ENCODE measurements at places on chromosomes 1 and 21.

- DNase-seq: no peak
These were observed 51.3 kb upstream of the CXADR start for GRCh38 chr21:17461582-17461981.

- no peak for DNase-seq
These were observed 1636.8 kb downstream of the AMY1C start for GRCh38 chr1:105386489-105386888.

DNA sequence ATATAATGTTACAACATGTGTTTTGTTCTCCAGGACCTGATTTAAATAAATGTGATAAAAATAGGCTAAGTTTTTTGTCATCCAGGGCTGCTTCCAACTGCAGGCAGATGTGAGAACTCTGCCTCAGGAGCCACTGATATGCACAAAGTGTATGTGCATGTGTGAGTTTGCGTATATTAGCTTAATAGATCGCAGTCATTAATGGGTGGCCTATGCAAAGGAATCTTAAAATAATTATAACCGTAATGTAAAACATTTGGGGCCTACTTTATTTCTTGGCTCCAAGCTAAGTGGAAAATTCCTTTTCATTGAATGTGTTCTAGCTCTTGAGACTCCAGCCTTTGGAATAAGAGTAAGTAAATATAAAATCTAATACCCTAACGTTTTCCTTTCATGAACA is 16.8 kb downstream of the DHX9 start:
- no peak for DNase-seq

DNA sequence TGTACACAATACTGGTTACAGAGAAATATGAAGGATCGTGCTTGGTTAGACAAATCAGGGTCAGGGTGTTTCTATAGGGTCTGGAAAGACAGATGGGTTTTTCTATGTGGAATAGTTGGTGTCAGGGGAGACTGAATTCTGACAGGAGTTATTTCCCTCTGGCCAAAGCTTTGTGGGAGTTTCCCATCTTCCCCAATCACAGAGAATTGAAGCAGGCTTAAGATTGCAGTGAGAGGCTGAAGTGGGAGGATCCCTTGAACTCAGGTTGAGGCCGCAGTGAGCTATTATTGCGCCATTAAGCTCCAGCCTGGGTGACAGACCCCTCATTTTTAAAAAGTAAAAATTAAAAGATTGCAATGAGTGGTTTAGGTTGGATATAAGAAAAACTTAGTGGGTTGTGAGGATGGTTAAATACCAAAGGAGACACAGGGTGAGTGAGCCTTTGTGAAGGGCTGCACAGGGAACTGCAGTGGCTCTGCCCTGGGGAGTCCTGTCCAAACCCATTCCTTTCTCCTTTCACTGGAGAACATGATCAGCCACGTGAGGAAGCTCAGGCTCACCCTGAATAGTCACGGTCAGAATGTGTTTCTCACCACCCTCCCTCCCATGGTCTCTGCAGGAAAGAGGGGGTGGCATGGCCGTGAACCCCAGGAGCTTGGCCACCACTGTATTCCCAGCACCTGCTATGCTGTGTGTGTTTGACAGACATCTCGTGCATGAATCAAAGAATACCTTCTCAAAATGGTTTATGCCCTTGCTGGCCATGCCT is 101.2 kb downstream of the INTS7 start:
- DNase-seq: no peak

- no peak for DNase-seq
These were observed 2.5 kb upstream of the ID3 start for GRCh38 chr1:23561813-23562100.

GRCh38 chr1:56169856-56170255 is 409.5 kb downstream of the PLPP3 start:
- DNase-seq: no peak

DNA sequence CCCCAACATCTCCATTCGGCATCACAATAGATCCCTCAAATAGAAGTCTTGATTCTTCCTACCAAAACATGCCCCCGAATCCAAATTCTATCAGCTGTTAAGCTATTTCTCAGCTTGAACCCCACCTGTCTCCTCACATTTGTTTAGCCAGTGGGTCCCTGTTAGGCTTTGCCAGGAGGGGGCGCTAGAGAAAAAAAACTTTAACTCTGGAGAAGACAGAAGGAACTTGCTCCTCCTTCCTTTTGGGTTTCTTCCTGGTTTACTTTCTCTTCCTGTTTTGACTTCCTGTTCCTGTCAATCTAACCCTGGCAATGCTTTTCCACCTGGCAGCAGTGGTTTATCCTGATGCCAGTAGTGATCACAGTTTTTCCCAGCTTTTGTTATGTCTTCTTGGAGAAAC is 95.6 kb upstream of the KCNK1 start:
- no peak for DNase-seq

- DNase-seq: peak; percentile 31
These were observed at the start of gene CDK18 for GRCh38 chr1:205504311-205505075. CDK18 (plus strand) TSS chr1:205504669; CDS start chr1:205523168, 18,499 bp downstream.

DNA sequence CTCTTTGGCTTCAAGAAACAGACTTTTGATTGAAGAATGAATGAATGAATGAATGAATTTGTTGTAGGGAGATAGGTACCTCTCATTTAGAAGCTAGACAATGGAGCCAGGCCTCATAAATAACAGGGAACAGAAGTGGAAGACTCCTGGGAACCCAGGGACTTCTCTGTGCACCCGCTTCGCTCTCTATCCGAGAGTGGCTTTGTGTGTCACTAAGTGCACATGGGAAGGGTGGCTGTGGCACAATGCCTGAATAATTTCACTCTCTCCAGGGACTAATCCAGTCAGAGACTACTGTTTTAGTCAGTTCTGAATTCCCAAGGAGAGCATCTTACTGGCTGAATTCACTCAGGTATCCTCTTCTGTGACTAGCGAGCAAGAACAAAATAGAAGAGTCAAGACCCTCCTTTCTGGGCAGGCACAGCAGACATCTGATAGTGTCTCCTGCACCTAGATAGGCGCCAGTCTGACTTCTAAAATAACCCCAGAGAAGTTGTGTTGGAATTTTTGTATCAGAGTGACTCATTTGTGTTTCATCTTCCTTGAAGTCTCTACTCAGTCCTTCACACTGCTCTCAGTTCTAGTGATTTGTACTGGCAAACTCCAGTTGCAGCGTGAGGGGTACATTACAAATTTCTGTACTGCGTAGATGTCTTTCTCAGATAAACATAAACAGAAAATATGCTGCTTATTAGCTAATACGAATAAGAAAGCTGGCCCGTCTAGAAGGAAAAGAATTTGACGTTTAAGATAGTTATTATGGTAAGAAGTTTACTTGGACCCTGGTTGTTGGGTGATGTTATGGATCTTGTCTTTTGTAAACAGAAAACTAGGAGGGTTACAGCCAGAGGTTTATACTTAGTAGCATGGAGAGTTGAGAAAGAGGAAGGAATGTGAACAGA is 34.0 kb downstream of the BACH1 start:
- no peak for DNase-seq

DNA sequence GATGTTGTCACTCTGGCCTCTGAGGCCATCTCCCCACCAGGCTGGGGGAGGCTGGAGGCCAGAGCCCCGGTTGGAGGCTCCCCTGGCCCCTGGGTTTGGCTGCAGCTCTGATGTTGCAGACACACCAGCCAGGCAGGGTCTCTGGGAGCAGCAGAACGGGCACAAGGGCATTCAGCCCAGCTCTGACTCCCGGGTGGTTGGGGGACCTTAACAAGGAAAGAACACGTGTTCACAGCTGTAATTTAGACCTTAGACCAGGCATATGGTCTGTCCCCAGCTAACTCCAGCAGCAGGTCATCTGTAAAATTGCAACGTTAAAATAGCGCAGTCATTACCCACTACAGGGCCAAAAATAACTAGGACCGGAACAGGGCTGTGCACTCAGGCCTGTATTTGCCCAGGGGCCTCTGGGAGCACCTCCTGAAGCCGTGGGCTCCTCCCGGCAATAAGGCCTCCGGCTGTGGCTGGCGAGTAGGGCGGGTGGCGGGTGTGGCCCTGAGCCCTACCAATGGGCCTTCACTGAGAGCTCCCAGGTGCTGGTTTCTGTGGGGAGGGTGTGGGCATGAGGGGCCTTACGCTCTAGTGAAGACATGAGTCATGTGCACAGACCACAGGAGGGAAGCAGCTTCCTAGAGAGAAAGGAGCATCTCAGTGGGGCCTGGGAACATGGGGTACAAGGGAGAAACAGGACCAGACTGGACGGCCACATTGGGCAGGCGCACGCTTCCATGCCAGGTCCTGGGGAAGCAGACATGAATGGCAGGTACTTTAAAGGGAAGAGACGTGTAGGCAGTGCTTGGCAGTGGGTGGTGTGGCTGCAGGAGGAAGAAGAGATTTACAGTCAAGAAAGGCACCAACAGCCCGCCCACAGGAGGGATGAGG is 6.1 kb downstream of the LDLRAP1 start:
- peak; percentile 71 for DNase-seq

- peak; percentile 35 for DNase-seq
These were observed 24.5 kb downstream of the CLIC6 start for GRCh38 chr21:34693192-34693810.

- no peak for DNase-seq
These were observed 33.1 kb downstream of the FOXO6 start for GRCh38 chr1:41394369-41394744.

DNA sequence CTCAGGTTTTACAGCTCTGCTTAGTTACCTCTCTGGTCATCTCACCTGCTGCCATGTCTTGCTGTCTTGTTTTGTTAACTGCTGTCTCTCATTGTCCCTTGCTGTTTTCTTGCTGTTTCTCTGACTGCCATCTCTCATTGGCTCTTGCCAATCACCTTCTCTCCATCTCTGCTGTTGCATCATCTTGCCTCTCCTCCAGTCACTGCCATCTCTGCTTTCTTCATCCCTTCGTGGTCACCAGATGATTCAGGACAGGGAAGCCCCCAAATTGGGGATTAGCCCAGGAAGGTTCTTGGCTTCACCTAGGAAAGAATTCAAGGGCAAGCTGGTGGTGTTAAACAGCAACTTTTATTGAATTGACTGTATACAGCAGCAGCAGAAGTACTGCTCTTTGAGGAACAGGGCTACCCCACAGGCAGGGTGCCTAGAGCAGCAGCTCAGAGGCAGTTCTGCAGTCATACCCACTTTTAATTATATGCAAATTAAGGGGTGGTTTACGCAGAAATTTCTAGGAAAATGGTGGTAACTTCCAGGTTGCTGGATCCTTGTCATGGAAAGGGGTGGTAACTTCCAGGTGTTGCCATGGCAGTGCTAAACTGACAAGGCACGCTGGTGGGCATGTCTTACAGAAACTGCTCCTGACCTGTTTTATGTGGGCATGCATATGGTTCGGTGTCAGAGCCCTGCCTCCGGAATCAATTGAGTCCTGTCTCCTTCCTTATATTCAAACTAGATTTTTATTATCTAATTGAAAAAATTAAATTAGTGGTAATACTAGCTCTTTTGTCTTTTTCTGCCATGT is 33.4 kb downstream of the SUCO start:
- no peak for DNase-seq

- DNase-seq: peak; percentile 56
These were observed 7.3 kb upstream of the UMODL1 start for GRCh38 chr21:42063571-42064521.

DNA sequence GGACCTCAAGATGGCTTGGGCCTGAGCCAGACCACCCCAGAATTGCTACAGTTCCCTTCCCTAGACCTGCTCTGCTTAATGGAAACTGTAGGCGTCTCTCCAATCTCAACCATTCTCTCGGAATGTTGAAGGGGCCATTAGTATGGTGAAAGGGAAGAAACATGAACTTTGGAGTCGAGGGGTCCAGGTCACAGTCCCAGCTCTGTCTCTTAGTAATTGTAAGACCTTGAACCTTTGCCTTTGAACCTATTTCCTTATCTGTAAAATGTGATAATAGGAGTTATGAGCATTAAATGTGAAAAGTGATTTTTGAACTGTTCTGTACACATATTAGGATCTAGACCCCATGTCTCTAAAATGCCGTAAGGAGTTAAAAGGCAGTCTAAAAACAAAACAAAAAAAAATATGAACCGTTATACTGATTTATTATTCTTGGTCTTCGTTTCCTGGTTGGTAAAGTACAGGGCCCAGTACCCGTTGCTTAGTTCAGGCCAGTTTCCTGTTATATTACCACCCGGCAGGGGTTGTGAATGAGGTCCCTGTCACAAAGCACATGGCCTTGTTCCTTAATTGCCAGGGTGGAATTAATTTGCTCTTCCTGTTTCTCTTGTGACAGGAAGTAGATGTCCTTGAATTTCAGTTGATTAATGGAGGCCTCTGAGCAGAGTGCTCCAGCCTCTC is 42.3 kb downstream of the TCEANC2 start:
- DNase-seq: no peak

DNA sequence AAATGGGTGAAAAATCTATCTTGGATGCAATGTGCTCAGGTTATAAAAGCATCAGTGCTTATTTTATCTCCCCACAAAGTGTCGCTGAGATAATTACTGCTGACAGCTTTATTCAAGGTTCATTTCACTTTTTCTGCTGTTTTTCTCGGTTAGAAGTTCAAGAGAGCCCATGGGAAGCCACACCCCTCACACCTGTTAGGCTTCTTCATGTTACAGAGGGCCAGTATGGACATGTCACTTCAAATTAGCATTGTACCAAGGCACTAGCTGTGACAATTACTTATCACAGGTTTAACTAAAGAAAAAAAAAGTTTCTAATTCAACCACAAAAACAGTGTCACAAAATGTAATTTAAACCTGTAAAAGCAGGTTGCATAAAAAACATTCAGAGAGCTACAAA is 187.3 kb upstream of the DMRTA2 start:
- no peak for DNase-seq

DNA sequence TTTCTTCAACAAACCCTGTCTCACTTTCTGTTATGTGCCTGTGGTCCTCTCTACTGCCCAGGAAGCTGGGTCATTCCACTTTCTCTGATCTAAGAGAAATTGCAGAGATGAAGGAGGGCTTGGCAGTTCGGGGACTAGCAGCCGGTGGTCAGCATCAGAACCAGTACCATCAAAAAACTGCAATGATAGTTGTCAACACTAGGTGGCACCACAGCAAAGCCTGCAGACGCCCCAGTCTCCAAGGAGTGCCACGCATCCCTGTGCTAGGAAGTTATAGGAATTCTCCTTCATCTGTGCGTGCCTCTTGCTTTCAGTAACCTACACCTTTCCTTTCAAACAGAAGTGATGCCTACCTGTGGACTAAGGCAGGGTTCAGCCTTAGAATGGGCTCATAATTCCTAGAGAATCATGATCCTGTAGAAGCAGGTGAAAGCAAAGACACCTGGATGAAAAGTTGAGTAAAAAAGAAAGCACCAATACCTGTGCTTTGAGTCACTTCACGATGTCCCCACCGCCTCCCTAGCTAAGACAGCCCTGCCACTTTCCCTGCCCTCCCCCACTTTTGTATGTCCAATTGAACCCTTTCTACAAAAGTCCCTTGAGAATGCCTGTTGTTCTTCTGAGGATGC is 129.2 kb downstream of the ADAMTS1 start:
- peak; percentile 2 for DNase-seq

DNA sequence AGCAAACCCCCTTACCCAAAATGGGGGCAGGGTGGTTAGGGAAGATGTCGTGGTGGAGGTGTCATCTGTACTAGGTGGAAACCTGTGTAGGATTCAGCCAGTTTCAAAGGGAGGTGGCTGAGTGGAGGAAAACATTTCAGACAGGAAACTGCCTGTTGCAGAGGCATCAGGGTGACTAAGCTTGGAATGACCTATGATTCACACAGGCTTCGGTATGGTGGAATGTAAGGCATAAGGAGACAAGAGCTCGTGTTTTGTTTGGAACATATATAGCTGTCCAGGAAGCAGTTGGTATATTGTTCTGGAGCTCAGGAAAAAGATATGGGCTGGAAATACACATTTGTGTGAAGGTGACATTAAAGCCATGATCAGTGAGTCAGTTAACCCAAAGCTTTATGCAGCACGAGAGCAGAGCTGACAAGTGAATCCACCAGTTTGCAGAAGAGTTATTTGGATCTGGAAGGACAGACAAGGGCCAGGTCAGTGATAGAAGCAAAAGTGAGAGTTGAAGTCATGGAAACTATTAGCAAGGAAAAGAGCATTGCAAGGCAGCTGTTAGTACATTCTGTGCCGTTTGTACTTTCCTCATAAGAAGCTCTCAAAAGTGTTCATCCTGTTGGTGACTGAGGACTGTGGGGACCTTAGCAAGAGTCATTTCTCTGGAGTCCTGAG is 12.2 kb downstream of the UTP25 start:
- DNase-seq: no peak

All from activated CD4-positive, alpha-beta T cell treated with anti-CD3 and anti-CD28 coated beads, Interleukin-2, amount 50 U/mL, for 1 hour (primary cell).